Tracheal epithelial cell (primary cell): ENCODE measurements at places on chromosomes 16 and 17. TPM values are rescaled to one million over a fixed set of nuclear protein-coding genes. Genes with fewer than 3 reads are reported as not detected.

The ASGR2 gene
- not detected in 2 replicates for total RNA-seq

The MPO gene
- total RNA-seq: not detected in 2 replicates

The AOC2 gene
- total RNA-seq: 0.96 and 1.5 TPM in 2 replicates

The ZNF469 gene
- total RNA-seq: under 0.01 and 0.96 TPM in 2 replicates

The STARD3 gene
- total RNA-seq: 28.7 and 35.8 TPM in 2 replicates

The FOXL1 gene
- 0.72 and 2.8 TPM in 2 replicates for total RNA-seq

The FAM171A2 gene
- total RNA-seq: 1.5 and 3.6 TPM in 2 replicates

The ABCA3 gene
- 0.43 and 3.9 TPM in 2 replicates for total RNA-seq

The KRTAP1-1 gene
- 0.24 TPM in 1 of 2 replicates, not detected in the other for total RNA-seq

The GPR142 gene
- total RNA-seq: not detected in 2 replicates

The CPNE7 gene
- 1.7 and 16.9 TPM in 2 replicates for total RNA-seq

The HASPIN gene
- total RNA-seq: 0.43 and 2.2 TPM in 2 replicates

The PRKCB gene
- total RNA-seq: 0.21 TPM in 1 of 2 replicates, not detected in the other

The TMED6 gene
- total RNA-seq: not detected in 2 replicates

The TEKT1 gene
- not detected in 2 replicates for total RNA-seq

The VAT1L gene
- not detected in 2 replicates for total RNA-seq

The C1QTNF8 gene
- not detected in 2 replicates for total RNA-seq

The ICAM2 gene
- total RNA-seq: 0.43 and 5.5 TPM in 2 replicates

The KCTD2 gene
- 8.7 and 10.4 TPM in 2 replicates for total RNA-seq

The KRTAP9-2 gene
- not detected in 2 replicates for total RNA-seq

The SLC35G3 gene
- not detected in 2 replicates for total RNA-seq

The KRTAP4-4 gene
- not detected in 2 replicates for total RNA-seq
